ENCODE measurements at places on chromosomes 7 and 10.

GRCh38 chr7:132424821-132425724, 151.2 kb downstream of the PLXNA4 start:
- DNase-seq: no peak

- peak; percentile 73 for DNase-seq
Observed at GRCh38 chr7:155918720-155919390, 106.6 kb upstream of the SHH start.

DNA sequence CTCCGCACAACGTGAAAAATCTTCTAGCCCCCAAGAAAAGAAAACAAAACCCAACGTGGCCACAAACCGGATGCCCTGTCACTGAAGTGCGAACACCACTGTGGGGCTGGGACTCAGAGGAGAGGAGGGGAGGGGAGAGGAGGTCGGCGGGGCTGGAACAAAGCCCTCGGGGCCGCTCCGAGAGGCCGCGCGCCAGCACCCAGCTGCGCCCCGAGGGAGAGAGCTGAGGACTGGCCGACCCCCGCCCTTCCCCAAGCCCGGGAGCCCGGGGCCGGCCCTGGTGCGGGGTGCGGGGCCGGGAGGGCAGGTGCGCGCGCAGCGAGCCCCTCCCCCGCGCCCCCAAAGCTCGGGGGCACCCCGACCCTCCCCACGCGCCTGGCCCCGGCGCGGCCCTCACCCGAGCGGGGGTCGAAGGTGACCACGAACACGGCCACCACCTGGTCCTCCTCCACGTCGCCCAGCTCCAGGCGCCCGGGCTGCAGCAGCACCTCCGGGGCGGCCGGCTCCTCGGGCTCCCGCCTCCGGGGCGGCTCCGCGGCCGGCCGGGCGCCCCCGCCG, 398 bp downstream of the DENND11 start:
- peak; percentile 50 for DNase-seq

DNA sequence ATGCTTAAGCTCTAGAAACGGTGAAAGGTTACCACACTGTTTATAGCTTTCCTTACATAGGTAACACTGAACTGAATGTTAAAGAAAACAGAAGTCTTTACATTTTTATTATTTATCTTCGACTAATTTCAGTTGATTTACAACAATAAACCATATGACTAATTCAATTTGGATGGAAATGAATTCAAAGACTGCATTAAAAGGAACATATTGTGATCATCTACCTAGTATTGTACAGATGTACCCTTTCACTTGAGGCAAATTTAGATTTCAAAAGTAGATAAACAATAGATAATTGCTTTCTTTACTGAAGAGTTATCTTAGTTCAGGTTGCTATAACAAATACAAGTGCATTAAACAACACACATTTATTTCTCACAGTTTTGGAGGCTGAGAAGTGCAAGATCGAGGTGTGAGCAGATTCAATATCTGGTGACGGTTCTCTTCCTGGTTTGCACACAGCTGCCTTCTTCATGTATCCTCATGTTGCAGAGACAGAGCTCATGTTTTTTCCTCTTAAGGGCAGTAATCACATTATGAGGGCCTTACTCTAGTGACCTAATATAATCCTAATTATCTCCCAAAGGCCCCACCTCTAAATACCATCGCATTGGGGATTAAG, 15.0 kb upstream of the ARMC3 start:
- no peak for DNase-seq

GRCh38 chr10:7672341-7673134, 5.8 kb upstream of the ITIH5 start:
- no peak for DNase-seq

DNA sequence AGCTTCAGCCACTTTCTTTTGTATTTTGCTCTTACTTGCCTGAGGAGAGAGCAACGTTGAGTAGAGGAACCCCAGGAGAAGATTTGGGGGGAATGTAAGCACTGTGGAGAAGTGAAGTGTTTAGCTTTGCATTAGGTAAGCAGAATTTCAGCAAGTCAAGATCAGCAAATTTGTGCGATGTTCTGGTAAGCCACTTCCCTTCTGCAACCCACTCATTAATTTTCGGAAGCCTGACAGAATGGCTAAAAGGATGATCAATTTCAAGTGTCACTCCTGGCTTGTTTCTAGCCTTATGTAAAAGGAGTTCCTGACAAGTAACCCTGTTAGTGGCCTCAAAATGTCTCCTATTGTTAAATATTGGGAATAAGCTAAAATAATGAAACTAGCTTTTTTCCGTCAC, 48.5 kb upstream of the NXPH1 start:
- DNase-seq: no peak

All from adrenal gland (tissue), 19 donors.